ENCODE measurements at places on chromosomes 3 and 15. TPM values are rescaled to one million over a fixed set of nuclear protein-coding genes. Genes with fewer than 3 reads are reported as not detected.

DNA sequence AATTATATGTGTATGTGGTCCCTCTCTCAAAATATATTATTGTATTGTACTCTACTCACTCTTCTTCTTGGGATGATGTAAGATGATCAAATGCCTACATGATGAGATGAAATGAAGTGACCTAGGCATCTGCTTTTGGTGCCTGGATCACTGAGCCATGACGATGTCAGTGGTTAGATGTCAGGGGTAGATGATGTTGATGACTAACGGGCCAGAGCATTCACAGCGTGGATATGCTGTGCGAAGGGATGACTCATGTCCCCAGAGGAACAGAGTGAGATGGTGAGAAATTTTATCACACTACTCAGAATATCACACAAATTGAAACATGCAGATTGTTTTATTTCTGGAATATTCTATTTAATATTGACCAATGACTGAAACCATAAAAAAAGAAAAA is 233.9 kb upstream of the CADM2 start:
- no peak overlapping the region for H3K27ac ChIP-seq
- H3K27me3 ChIP-seq = no peaks in the 10 kb centered on the region
- H3K4me1 ChIP-seq = no peaks in the 10 kb centered on the region

- peaks cover 3% of the 10 kb centered on the region for H3K27me3 ChIP-seq
- H3K4me1 ChIP-seq = no peaks in the 10 kb centered on the region
- no peak overlapping the region for H3K4me3 ChIP-seq
- H3K36me3 ChIP-seq = no peaks in the 10 kb centered on the region
- no peak overlapping the region for H3K27ac ChIP-seq
Measured at GRCh38 chr3:87359826-87360225, 83.4 kb upstream of the POU1F1 start.

DNA sequence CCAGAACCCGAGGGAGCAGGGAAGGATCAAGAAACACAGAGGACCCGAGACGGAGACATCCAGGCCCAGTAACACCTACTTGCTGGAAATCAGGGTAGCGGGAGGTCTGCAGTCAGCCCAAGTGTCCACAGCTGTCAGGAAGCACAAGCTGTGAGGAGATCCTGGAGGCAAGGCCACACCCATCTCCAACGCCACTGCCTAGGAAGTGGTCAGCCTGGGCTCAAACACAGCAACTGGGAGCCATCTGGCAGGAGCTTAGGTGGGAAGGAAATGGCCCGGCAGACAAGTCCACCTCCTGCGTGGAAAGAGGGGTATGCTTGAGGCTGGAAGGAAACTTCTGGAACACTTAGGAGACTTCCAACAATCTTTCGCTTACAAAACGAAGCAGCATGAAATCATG is 407.1 kb downstream of the VPS13C start:
- H3K27ac ChIP-seq = no peak overlapping the region
- no peaks in the 10 kb centered on the region for H3K36me3 ChIP-seq
- H3K4me1 ChIP-seq = no peaks in the 10 kb centered on the region
- no peak for DNase-seq
- no peak overlapping the region for H3K4me3 ChIP-seq
- H3K27me3 ChIP-seq = peaks cover 2% of the 10 kb centered on the region

GRCh38 chr3:51963951-51964451 is 3.3 kb downstream of the PCBP4 start:
- no peak for DNase-seq
- H3K27me3 ChIP-seq = no peaks in the 10 kb centered on the region
- no peak overlapping the region for H3K4me3 ChIP-seq
- H3K27ac ChIP-seq = no peak overlapping the region

GRCh38 chr3:101973163-101973505 is 123.8 kb downstream of the NFKBIZ start:
- H3K36me3 ChIP-seq = no peaks in the 10 kb centered on the region
- no peak overlapping the region for H3K4me3 ChIP-seq
- DNase-seq = no peak
- H3K27me3 ChIP-seq = no peaks in the 10 kb centered on the region
- H3K27ac ChIP-seq = no peak overlapping the region

- no peaks in the 10 kb centered on the region for H3K36me3 ChIP-seq
- H3K27ac ChIP-seq = no peak overlapping the region
- DNase-seq = no peak
- no peaks in the 10 kb centered on the region for H3K4me1 ChIP-seq
- no peak overlapping the region for H3K4me3 ChIP-seq
Measured at GRCh38 chr15:99176757-99177156, 71.9 kb downstream of the SYNM start.

DNA sequence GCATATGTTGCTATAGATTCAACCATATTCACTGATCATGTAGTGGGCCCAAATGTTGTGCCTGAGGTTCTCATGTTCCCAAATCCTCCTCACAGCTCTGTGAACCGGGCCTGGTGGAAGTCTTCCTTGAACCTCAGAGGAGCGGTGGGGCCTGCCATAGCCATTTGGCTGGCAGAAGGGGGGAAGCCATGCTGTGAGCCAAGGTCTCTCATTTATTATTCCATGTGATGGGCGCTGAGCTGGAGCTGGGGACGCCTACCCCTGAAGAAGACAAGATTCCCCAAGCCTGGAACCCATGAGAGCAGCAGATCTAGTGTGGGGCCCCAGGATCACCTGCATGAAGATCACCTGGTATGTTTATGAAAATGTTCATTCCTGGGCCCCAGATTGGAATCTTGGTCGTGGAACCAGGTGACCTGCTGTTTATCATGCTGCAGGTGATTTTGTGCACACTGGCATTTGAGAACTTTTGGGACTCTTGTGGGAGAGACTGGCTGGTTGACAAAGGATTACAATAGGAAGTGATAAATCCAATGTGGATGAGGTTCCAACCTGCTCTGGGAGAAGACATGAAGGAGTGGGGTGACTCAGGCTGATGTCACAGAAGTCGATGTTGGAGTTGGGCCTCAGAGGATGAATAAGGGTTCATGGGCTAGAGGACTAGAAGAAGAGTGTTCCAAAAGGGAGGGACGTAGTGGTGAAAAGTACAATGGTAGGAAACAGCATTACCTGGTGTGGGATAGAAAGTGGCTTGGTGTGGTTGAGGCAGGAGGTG is 102.1 kb downstream of the ASB7 start:
- H3K27me3 ChIP-seq = no peaks in the 10 kb centered on the region
- no peaks in the 10 kb centered on the region for H3K4me1 ChIP-seq
- H3K4me3 ChIP-seq = no peak overlapping the region
- DNase-seq = no peak

IQCF5 gene
- not detected for total RNA-seq

DNA sequence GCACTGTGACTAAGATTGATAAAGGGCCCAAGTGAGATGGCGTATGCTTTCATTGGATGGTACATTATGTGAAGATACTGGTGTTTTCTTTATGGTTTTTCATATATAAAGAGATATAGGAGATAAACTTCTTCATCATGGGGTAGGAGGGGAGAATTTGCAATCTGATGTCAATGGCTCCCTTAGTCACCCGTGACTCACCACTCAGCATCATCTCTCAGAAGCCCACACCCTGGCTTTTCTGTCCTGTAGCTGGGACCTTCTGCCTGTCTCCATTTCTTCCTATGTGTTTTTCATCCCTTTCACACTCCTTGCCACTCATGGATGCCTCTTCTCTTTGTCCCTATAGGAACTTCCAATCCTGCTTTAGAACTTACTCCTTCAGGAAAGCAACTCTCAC is 114.3 kb upstream of the SEMA6D start:
- no peak overlapping the region for H3K27ac ChIP-seq
- no peaks in the 10 kb centered on the region for H3K36me3 ChIP-seq
- H3K4me3 ChIP-seq = no peak overlapping the region
- no peak for DNase-seq
- H3K27me3 ChIP-seq = no peaks in the 10 kb centered on the region

NR1I2 gene
- total RNA-seq = 0.20 TPM

DNA sequence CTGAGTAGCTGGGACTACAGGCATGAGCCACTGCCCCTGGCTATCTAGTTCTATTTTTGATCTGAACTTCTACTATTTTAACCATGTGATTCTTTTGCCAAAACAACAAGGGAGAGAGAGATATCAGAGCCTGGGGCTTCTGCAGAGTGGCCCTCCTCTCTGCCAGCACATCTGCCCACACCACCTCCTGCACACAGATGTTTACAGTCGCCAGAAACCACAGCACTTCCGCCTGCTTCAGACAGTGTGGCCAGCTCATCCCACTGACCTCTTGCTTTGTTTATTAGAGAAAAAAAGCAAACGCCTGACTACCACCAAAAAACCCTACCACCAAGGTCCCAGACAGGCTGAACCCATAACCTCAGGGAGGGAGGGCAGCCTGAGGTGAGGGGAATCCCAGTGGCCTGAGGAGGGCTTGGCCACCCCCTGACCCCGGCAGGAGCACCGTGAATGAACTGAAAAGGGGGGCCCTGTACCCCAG is 85.9 kb upstream of the ABHD2 start:
- no peak for DNase-seq
- peaks cover 7% of the 10 kb centered on the region for H3K27me3 ChIP-seq
- H3K36me3 ChIP-seq = no peaks in the 10 kb centered on the region
- no peaks in the 10 kb centered on the region for H3K4me1 ChIP-seq
- no peak overlapping the region for H3K4me3 ChIP-seq
- no peak overlapping the region for H3K27ac ChIP-seq

GPR15 gene
- total RNA-seq = 5.7 TPM

- H3K4me3 ChIP-seq = no peak overlapping the region
- H3K27me3 ChIP-seq = no peaks in the 10 kb centered on the region
- no peak for DNase-seq
- H3K36me3 ChIP-seq = peaks cover 3% of the 10 kb centered on the region
- no peaks in the 10 kb centered on the region for H3K4me1 ChIP-seq
Measured at GRCh38 chr3:160259589-160259988, 34.4 kb downstream of the C3orf80 start.

TRIP4 gene
- total RNA-seq = 26.3 TPM

GRCh38 chr3:99332718-99333117 is 305.7 kb upstream of the COL8A1 start:
- H3K36me3 ChIP-seq = no peaks in the 10 kb centered on the region
- no peak for DNase-seq
- H3K27me3 ChIP-seq = no peaks in the 10 kb centered on the region

EPHA3 gene
- total RNA-seq = not detected

SLC22A14 gene
- not detected for total RNA-seq

DNA sequence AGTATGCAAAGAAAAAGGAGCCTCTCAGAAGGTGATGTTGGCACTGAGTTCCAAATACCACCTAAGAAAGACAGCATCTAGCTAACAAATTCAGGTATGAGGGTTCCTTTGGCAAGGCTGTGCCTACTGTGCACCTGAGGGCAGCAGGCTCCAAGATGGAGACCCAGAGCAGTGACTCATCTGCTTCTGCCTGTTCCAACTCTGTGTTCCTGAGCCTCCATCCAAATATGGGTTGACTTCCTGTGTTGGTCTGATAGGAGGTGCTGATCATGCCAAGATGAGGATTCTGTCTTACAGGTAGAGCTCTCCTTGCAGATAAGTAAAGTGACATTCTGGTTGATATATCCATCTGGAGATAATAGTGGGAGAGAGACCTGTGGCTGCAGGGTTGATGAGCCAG is 26.0 kb downstream of the SV2B start:
- no peaks in the 10 kb centered on the region for H3K4me1 ChIP-seq
- H3K36me3 ChIP-seq = no peaks in the 10 kb centered on the region
- H3K27me3 ChIP-seq = peaks cover 5% of the 10 kb centered on the region

GRCh38 chr15:75229191-75230015 is 27.7 kb downstream of the C15orf39 start:
- H3K36me3 ChIP-seq = no peaks in the 10 kb centered on the region
- H3K27me3 ChIP-seq = no peaks in the 10 kb centered on the region
- no peak for DNase-seq
- no peaks in the 10 kb centered on the region for H3K4me1 ChIP-seq

GRCh38 chr3:40766396-40766795 is 241.6 kb downstream of the ZNF621 start:
- no peaks in the 10 kb centered on the region for H3K4me1 ChIP-seq
- no peak overlapping the region for H3K27ac ChIP-seq
- H3K27me3 ChIP-seq = no peaks in the 10 kb centered on the region
- DNase-seq = no peak
- H3K36me3 ChIP-seq = no peaks in the 10 kb centered on the region

- H3K27ac ChIP-seq = no peak overlapping the region
- H3K4me1 ChIP-seq = no peaks in the 10 kb centered on the region
- no peak overlapping the region for H3K4me3 ChIP-seq
- no peaks in the 10 kb centered on the region for H3K27me3 ChIP-seq
- DNase-seq = no peak
- H3K36me3 ChIP-seq = no peaks in the 10 kb centered on the region
Measured at GRCh38 chr15:44775953-44776352, 39.6 kb downstream of the TRIM69 start.

CACNA1D gene
- 0.44 TPM for total RNA-seq

- no peaks in the 10 kb centered on the region for H3K27me3 ChIP-seq
- H3K4me1 ChIP-seq = no peaks in the 10 kb centered on the region
- no peak overlapping the region for H3K4me3 ChIP-seq
- peaks cover 25% of the 10 kb centered on the region for H3K36me3 ChIP-seq
- H3K27ac ChIP-seq = no peak overlapping the region
- peak; percentile 62 for DNase-seq
Measured at GRCh38 chr3:132641837-132642538, 17.6 kb downstream of the ACAD11 start.

- H3K4me3 ChIP-seq = no peak overlapping the region
- no peaks in the 10 kb centered on the region for H3K27me3 ChIP-seq
- H3K4me1 ChIP-seq = no peaks in the 10 kb centered on the region
- no peak for DNase-seq
Measured at GRCh38 chr15:69849232-69849610, 248.5 kb downstream of the TLE3 start.

NEO1 gene
- total RNA-seq = 2.7 TPM

Data from CD4-positive, CD25-positive, alpha-beta regulatory T cell (primary cell).